Ascending aorta (tissue), 2 donors: ENCODE measurements at places on chromosomes 16 and 17. TPM values are rescaled to one million over a fixed set of nuclear protein-coding genes. Genes with fewer than 3 reads are reported as not detected.

DNA sequence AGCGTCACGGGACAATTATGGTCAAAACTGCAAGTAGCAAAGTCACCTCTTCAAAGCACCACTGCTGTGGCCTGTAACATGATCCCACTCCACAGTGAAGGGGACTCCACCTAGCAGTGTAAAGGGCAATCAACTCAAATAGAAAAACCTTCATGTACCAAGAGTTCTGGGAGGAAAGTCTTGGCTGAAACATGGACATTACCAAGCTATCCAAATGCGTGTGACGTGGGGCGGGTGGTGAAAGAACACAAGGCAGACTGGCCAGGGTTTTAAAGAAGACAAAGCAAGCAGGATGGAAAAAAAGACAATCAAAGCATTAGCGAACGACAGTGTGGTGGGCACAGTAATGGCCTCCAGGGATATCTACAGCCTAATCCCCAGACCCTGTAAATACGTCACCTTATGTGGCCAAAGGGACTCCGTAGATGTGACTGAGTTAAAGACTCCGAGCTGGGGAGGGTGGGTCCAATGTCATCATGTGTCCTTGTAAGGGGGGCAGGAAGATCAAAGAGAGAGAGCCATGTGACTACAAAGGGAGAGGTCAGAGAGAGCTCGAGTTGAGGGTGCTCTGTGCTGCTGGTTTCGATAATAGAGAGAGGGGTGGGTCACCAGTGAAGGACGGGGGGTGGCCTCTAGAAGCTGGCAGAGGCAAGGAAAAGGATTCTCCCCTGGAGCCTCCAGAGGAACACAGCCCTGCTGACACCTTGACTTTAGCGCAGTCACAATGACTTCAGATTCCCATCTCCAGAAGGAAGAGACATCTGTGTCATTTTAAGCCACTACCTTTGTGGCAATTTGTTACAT lies 6.0 kb downstream of the HSDL1 start:
- DNase-seq = no peak
- H3K27me3 ChIP-seq = no peaks in the 10 kb centered on the region
- no peaks in the 10 kb centered on the region for H3K4me1 ChIP-seq
- no peak overlapping the region for H3K4me3 ChIP-seq
- H3K36me3 ChIP-seq = no peaks in the 10 kb centered on the region

HEATR9 gene
- not detected for total RNA-seq

GRCh38 chr16:24624102-24624501 lies 84.7 kb downstream of the RBBP6 start:
- no peaks in the 10 kb centered on the region for H3K36me3 ChIP-seq
- no peak overlapping the region for H3K4me3 ChIP-seq

DNA sequence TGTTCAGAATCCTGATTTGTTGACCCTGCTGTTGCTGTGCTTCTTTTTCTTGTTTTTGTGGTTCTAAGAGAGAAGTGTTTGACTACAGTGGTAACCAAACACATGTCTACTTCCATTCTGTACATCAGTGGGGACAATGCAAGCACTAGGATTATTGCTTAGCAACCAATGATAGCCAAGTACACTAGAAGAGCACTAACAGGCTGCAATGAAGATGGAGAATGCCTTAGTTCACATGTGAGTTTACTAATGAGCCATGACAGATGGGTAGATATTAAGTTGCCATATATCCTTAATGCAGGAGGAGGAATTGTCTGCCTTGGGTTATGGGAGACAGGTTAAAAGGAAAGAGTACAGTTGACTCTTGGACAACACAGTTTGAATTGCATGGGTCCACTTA lies 8.3 kb downstream of the EFCAB5 start:
- H3K4me3 ChIP-seq = no peak overlapping the region
- H3K27ac ChIP-seq = no peak overlapping the region
- no peaks in the 10 kb centered on the region for H3K27me3 ChIP-seq

GRCh38 chr16:59385491-59385890 lies 651.4 kb upstream of the GOT2 start:
- H3K4me1 ChIP-seq = no peaks in the 10 kb centered on the region
- no peak overlapping the region for H3K4me3 ChIP-seq
- no peak for DNase-seq
- H3K36me3 ChIP-seq = no peaks in the 10 kb centered on the region

FOXN1 gene
- total RNA-seq = not detected

DNA sequence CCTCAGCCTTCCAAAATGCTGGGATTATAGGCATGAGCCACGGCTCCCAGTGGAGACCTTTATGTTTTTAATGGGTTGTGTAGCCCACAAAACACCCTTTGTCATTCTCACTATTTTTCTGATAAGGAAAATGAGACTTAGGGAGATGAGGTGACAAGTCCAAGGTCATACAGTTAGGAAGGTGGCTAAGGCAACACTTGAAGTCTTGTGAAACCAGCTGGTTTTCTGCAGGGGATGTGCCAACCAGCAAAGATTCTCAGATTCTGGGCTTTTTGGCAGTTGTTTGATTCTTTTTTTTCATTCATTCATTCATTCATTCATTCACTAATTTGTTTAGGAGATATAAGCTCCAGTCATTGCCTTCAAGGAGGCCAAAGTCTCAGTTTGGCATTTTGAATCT lies 10.0 kb upstream of the PHOSPHO1 start:
- H3K4me3 ChIP-seq = no peak overlapping the region
- H3K36me3 ChIP-seq = no peaks in the 10 kb centered on the region
- no peaks in the 10 kb centered on the region for H3K4me1 ChIP-seq
- no peaks in the 10 kb centered on the region for H3K27me3 ChIP-seq

- peaks cover 15% of the 10 kb centered on the region for H3K4me1 ChIP-seq
- H3K4me3 ChIP-seq = peak overlapping the region; percentile 49
- peak; percentile 75 for DNase-seq
- H3K36me3 ChIP-seq = peaks cover 9% of the 10 kb centered on the region
- H3K27ac ChIP-seq = peak overlapping the region; percentile 82
Measured at GRCh38 chr16:57479205-57479975, 6.9 kb downstream of the DOK4 start.
